ENCODE measurements at places on chromosomes 5 and 9.

- DNase-seq: no peak
These were observed 1044.8 kb downstream of the DTWD2 start for GRCh38 chr5:117943541-117943940.

DNA sequence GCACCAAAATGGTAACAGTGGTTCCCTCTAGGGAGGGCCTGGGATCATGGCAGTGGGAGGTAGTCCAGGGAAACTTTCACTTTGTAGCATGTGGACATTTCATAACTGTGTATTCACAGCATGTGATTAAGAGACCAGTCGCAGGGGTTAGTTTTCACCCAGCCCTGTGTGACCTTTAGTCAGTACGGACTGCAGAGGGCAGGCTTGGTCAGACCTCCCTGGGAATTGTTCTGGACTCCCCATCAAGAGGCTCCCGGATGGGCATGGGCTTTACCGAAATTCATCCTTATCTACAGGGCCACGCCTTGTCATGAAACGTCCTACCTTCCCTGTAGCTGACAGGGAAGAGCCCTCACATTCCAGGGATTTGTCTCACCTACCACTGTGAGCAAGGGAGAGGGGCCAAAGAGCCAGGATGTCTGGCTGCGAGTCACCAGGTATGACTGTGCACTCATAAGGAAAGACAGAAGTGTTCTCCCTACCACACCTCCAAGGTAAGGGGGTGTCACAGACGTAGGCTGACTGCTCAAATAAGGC lies 19.9 kb downstream of the GPX3 start:
- DNase-seq: no peak

- DNase-seq: no peak
These were observed 256.7 kb downstream of the DOCK8 start for GRCh38 chr9:471320-471719.

DNA sequence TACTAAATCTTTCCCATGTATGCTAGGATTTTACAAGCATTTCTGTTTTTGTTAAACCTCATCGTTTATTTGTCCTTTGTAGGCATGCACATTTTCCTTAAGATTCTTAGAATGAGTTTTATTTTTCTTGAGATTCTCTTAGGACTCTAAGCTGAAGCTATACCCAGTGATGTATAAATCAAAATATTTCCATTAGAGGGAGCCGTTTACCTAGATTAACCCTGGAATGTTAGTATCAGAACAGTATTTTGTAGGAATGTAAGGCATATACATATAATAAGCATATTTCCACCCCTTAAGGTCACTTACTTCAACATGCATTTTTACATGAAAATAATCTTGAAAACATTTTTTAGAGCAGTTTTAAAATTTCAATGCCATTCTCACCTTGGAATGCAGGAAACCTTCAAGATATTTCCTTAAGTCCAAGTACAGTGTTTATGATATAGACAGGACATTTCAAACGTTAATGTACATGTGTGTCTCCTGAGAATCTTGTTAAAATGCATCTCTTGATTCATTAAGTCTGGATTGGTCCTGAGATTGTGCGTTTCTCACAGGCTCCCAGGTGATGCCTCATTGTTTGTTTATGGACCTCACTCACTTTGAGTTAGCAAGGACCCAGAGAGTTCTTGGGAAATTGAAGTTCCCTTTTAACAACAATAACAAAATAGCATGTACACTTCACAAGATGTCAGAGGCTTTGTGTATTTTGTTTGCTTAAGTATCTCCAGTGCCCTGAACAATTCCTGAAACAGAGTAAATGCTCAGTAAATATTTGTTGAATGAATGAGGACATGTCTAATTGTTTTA lies 34.9 kb upstream of the FCHO2 start:
- peak; percentile 34 for DNase-seq

GRCh38 chr5:116068028-116068632 lies 16.7 kb upstream of the COMMD10 start:
- peak; percentile 85 for DNase-seq

- DNase-seq: no peak
These were observed 26.0 kb downstream of the IRX4 start for GRCh38 chr5:1856596-1857255.
